SK-N-SH (cell line): ENCODE measurements at places on chromosomes 6 and 20.

GRCh38 chr6:106252687-106253086, 72.9 kb downstream of the ATG5 start:
- no peak for DNase-seq

- DNase-seq = no peak
Observed at GRCh38 chr6:148109732-148110131, 232.9 kb upstream of the SASH1 start.

- peak; percentile 75 for DNase-seq
Observed at GRCh38 chr6:7107578-7108195, at the start of gene RREB1. Gene RREB1, plus strand, starts transcription at chr6:7107961. Its CDS starts 73,951 bp downstream, at chr6:7181912.

- no peak for DNase-seq
Observed at GRCh38 chr6:53565886-53566285, 21.0 kb upstream of the GCLC start.

- DNase-seq = peak; percentile 2
Observed at GRCh38 chr20:63972312-63973159, 2.8 kb upstream of the ZNF512B start.
